ENCODE measurements at places on chromosomes 6 and 20.

DNA sequence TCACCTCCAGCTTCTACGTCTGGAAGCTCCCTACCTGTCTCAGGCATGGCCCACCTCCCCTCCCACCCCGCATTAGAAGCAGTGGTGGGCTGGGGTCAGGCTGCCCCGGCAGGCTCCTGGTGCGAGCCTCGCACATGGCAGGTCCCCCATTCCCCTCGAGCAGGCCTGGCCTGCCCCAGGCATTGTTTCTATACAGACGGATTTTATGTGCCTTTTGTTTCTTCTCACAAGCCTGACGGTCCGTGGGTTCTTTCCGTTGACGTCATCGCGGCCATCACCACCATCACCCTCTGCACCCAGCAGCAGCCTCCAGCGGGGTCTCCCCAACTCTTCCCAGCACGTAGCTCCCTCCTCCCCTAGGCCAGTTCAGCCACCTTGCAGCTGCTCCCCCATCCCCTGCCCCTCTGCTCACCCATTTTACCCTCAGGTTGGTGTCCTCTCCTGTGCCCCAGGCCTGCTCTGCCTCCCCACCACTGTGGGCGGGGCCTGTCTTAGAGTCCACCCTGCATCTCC is 4.6 kb downstream of the CST7 start:
- DNase-seq, result no peak

- peak; percentile 43 for DNase-seq
These were observed 92.2 kb downstream of the CEP57L1 start for GRCh38 chr6:109187399-109188114.

GRCh38 chr20:56711018-56711417 is 81.9 kb downstream of the TFAP2C start:
- DNase-seq, result no peak

- DNase-seq, result no peak
These were observed 400.3 kb upstream of the SASH1 start for GRCh38 chr6:147942363-147942762.

- no peak for DNase-seq
These were observed 1.1 kb downstream of the ERGIC3 start for GRCh38 chr20:35542990-35543389.
